ENCODE measurements at places on chromosomes 3 and 15.

DNA sequence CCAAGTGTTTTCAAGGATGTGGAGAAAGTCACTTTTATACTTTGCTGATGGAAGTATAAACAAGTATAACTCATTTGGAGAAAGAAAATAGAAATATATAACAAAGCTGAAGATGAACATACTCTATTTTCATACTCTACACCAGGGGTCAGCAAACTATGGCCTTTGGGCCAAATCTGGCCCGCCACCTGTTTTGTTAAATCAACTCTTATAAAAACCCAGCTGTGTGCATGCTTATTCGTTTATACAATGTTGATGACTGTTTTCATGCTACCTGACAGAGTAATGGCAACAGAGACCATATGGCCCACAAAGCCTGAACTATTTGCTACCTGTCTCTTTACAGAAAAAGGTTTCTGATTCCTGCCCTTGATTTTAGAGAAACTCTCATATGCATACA lies 124.0 kb downstream of the NR1D2 start:
- DNase-seq: no peak

GRCh38 chr15:74552773-74553441 lies 11.9 kb downstream of the ARID3B start:
- no peak for DNase-seq

GRCh38 chr3:182397164-182397563 lies 396.1 kb upstream of the ATP11B start:
- no peak for DNase-seq

DNA sequence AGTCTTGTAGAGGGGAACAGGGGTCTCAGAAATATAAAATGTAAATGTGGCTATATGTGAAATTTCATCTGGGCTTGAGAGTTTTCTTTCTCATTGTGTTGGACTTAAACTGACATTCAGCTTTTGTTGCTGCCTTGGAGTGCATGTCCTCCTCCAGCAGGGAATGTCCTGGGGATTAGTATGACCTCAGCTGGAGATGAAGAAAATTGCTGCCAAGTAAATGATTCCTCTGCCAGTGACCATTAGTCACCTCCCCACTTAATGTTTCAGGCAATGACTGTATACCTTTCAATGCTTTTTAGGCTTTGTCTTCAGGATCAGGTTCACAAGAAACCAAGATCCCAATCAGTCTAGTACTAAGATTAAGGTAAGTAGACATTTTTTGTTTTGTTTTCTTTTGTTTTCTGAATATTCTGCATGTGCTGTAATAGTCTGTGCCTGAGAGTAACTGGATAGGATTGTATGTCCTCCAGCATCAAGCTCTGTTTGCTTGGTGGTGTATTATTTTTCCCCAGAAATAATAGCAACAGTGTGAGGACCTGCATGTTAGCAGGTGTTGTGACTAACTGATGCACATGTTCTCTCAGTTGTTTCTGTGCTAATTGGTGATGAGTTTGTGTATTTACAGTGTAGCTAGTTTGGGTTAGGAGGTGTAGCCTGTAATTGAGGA lies 18.1 kb upstream of the SLC22A13 start:
- no peak for DNase-seq

GRCh38 chr3:119352863-119353527 lies 58.8 kb downstream of the ARHGAP31 start:
- no peak for DNase-seq

GRCh38 chr3:58492494-58492905 lies 604 bp downstream of the KCTD6 start:
- DNase-seq: peak; percentile 57

- DNase-seq: no peak
These were observed 24.1 kb downstream of the TMEM40 start for GRCh38 chr3:12734960-12735359.

- no peak for DNase-seq
These were observed 35.6 kb upstream of the KCNMB2 start for GRCh38 chr3:178500631-178501030.

- no peak for DNase-seq
These were observed 111.1 kb upstream of the GPR149 start for GRCh38 chr3:154540950-154541604.

DNA sequence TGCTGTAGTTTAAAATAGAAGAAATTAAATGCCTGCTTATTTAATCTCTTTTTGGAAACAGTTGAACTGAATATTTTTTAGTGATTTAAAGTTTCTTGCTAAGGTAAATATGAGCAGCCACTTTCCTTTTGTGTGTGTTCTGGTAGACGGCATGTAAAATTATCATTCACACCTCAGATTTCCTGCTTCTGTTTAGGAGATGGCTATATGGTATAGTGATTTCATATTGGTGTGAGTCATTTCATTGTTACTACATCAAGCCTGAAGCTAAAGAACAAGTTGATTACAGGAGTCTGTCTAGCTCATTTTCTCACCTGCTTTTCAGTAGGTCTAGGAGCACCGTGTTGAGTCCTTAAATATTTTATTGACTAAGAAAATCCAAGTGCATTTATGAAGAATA lies 2.2 kb downstream of the LRCH3 start:
- DNase-seq: no peak

DNA sequence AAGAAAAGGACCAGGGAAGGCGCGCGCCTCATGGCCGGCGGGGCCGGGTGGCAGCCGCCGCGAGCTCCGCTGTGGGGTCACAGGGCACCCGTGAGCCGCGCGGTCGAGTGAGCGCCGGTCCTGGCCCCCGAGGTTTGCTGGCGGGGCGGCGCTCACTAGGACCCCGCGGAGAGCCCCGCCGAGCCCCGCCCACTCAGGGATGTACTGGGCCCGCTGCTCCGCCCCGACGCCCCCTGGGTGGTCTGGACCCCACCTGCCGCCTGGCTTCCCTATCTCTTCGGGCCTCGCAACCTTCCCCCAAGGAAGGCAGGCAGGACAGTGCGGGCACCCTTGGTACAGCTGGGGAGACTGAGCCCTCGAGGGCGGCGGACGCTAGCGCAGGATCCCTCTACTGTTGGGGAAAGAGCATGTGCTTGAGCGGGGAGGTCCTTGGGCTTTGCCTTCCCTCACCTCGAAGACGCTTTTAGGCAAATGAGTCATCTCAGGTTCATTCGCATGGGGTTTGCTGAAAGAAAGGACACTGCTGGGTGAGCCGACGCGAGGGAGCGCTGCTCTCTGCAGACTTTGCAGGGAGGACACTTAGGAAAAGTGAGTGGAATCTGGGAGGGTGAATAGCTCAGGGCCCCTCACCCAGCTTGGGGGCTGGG lies at the start of gene CHRNB4:
TSS of gene CHRNB4 (minus strand) at position 109 of the 647 bp plus-strand sequence. CDS start at position 32, 77 bp downstream.
- DNase-seq: peak; percentile 41

GRCh38 chr3:188261011-188261410 lies 107.1 kb downstream of the LPP start:
- no peak for DNase-seq

DNA sequence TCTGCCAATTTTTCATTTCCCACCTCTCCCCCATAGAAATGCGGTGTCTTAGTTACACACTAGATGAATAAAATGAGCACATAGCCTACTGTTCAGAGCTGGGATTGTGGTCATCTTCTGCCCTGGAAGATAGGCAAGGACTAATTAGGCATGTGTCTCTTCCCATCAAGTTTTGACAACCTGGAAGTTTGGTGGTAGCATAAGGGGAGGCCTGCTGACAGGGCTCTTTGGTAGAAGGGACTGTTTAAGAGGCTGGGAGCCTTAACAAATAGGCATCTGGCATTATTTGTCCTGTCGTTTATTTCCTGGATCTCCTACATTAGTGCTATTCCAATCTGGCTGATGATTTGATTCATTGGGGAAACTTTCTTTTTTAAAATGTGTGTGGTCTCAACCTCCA lies 512.3 kb downstream of the ZNF385D start:
- DNase-seq: no peak
